ENCODE measurements at places on chromosomes 12 and 14.

- DNase-seq: no peak
Observed at GRCh38 chr14:85057221-85057620, 472.7 kb upstream of the FLRT2 start.

DNA sequence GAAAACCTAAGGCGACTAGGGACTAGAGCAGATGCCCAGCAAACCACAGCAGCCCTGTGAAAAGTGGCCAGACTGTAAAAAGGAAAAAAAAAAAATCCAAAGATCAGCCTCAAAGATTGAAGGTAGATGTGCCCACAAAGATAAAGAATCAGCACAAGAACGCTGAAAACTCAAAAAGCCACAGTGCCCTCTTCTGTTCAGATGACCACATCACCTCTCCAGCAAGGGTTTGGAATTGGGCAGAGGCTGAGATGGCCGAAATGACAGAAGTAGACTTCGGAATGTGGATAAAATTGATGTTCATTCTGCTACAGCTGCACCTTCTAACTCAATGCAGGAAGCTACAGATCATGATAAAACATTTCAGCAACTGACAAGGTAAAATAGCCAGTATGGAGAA lies 154.4 kb downstream of the GPHN start:
- DNase-seq: no peak

DNA sequence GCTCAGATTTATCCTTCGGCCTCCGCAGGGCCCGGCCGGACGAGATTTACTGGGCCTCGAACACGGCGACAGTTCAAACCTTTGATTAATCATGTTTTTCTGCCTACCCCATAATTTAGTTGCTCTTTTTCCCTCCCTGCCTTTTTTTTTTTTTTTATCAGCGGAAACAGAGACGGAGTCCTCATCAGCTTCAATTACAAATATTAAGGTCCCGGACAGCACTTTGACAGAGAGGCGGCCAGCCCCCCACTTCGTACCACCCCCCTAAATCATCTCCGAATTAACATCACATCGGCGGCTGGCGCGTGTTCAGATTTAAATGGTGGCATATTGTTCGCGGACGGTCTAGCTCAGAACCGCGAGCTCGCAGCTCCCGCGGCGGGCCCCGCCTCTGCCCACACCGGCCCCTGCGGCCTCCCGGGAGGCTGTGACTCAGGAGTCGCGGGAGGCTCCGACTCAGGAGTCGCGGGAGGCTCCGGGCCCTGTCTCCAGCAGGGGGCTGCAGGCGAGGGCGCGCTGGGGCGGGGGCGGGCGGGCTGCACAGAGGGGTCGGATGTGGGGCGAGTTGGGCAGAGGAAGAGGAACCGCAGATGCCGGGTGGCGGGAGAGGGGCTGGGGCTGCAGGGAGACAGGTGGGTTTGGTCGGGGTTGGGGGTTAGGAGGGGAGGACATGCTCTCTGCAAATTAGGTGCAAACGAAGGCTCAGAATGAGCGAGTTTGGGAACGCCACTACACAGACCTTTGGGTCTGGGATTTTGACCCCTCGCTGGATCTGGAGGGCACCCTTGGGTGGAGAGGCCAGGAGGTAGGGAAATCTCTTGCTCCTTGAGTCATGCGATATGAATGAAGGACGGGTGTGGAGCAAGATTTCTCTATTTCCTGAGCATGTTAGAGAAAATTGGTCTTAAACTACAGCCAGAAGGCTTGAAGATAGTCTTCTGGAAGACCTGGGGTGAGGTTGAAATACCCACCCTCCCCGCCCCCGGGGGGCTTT lies 19.6 kb upstream of the ATP5MC2 start:
- peak; percentile 41 for DNase-seq

- no peak for DNase-seq
Observed at GRCh38 chr14:76657846-76658245, 103.4 kb upstream of the VASH1 start.

- DNase-seq: no peak
Observed at GRCh38 chr12:52141306-52141705, 50.5 kb downstream of the KRT80 start.

- peak; percentile 93 for DNase-seq
Observed at GRCh38 chr12:47812797-47813510, 6.7 kb downstream of the HDAC7 start.
